NCI-H524 treated with DMSO at 0.1 percent for 48 hours (cell line): ENCODE measurements at places on chromosomes 16 and 17.

DNA sequence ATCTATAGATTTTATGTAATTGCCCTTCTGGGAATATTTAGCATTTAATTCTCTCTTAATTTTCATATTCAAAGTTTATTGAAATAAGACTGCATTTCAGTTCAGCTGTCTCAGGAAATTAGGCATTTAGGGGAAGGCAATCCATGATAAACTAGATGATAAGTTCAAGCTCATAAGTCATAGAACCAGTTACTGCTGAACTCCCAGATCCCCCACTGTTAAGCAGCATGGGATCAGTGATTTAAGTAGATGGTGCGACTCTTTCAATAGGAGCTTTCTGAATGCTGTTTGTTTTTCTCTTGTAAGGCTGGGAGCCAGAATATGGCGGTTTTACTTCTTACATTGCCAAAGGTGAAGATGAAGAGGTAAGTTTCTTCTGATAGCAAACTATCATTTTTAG lies 23.8 kb downstream of the OGFOD1 start:
- DNase-seq: peak; percentile 0

GRCh38 chr17:36705874-36706731 lies 104.7 kb downstream of the MRM1 start:
- peak; percentile 10 for DNase-seq

DNA sequence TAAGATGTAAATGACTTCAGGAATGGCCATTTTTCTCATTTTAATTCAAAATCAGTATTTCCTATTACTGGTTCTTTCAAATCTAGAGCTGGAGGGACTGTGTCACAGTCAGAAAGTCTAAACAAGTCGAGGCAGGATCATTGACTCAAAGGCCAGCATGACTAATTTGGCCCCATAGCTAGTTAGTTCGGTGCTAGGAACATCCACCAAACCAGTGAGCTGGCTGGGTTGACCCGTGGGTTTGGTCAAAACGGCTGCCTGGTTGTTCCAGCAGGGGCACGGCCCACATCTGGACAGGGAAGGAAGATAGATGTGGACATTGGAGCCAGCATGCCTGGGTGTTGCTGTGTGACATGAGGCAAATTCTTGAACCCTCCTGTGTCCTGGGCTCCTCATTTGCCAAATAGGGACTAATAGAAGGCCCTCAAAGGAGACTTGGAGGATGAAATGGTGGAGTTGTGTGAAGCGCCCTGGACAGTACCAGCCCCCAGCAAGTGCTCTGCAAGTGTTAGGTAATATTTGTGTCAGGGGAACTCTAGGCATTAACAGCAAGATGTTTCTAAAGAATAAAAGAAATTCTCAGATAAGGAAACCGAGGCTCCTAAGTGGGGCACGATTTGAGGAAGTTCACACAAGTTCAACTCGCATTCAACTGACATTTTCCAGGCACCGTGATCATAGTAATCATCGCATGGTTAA lies 46.2 kb downstream of the MEOX1 start:
- DNase-seq: no peak

GRCh38 chr17:43020030-43020621 lies 2.1 kb downstream of the VAT1 start:
- no peak for DNase-seq

GRCh38 chr17:681738-682529 lies 32.7 kb downstream of the VPS53 start:
- DNase-seq: no peak

DNA sequence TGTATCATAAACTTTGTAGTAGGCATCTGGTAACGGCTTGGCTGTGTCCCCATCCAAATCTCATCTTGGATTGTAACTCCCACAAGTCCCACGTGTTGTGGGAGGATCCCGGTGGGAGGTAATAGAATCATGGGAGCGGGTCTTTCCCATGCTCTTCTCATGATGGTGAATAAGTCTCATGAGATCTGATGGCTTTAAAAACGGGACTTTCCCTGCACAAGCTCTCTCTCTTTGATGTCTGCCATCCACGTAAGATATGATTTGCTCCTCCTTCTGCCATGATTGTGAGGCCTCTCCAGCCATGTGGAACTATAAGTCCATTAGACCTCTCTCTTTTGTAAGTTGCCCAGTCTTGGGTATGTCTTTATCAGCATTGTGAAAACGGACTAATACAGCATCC lies 248.7 kb downstream of the SNX29 start:
- no peak for DNase-seq

DNA sequence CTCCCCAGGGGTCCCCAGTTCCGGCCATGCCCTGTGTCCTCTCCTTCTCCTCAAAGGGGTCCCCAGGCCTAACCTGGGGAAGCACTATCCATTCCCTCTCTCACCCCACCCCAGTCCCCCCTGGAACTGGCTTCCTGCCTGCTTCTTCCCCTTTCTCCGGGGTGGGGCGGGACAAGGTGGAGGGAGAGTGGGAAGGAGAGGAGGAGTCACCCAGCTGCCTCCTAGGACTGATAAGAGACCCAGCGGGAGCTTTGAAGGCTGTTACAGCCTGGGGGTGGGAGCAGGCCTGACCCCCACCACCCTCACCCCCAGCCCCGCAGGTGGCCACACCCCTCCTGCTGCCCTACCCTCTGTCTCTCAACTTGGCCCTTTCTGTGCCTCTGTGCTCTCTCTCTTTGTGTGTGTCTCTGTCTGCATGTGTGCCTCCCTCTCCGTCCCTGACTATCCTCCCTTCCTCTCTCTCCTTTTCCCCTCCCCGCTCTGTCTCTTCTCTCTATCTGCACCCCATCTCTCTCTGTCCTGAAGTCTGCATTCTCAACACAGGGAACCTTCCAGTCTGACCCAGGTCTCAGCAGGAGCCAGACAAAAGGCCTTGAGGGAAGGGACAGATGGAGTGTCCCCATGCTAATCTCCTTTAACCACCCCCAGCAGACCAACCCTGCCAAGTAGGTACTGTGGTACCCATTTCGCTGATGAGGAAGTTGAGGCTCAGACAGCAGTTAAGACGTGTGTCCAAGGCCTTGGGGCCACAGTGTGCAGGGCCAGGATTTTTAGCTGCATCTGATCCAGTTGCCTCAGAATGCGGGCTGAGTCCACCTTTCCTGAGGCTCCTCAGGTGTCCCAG lies 66.1 kb downstream of the RAB11FIP4 start:
- no peak for DNase-seq

- no peak for DNase-seq
Measured at GRCh38 chr16:5036228-5037156, 2.8 kb upstream of the NAGPA start.

- no peak for DNase-seq
Measured at GRCh38 chr17:80930335-80931279, 61.0 kb upstream of the CHMP6 start.

DNA sequence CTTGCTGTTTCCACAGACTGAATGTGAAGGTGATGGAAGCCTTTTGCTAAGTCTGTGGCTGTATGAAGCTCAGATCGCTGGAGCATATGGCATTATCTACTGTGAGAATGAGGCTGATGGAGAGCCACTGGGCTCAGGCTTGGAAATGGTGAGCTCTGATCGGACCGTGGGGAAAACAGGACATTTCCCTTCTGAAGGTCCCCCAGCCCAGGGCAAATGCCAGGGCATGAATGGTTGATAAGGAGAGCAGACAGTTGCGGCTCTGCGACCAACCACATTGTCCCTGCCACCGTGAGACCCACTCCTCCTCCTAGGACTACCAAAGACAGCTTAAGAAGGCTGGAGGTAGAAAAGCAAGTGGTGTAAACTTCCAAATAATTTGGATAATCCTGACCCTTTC lies 4.7 kb upstream of the CUEDC1 start:
- no peak for DNase-seq

DNA sequence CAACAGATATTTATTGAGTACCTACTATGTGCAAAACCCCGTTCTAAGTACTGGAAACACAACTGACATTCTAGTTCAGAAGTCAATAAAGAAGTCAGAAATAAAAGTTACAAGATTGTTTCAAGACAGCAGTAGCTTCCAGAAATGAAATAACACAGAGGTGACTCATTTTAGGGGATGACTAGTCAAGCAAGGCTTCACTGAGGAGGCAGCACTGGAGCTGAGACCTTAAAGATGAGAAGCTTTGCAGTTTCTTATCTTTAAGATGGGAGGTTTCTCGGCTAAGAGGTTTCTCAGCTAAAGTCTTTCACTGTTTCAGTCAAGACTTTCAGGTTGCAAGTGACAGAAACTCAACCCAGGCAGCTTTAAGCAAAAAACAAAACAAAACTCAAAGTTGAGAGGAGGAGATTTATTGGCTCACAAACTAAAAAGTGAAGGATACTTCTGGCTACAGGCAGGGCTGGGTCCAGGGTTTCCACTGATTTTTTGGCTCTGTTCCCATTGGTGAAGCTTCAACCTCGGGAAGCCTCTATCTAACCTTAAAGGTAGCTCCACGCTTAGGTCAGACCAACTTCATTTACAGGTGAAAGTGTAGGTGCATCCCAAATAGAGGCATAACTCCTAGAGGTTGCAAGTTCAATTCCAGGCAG lies 7.4 kb upstream of the MMP2 start:
- DNase-seq: no peak

DNA sequence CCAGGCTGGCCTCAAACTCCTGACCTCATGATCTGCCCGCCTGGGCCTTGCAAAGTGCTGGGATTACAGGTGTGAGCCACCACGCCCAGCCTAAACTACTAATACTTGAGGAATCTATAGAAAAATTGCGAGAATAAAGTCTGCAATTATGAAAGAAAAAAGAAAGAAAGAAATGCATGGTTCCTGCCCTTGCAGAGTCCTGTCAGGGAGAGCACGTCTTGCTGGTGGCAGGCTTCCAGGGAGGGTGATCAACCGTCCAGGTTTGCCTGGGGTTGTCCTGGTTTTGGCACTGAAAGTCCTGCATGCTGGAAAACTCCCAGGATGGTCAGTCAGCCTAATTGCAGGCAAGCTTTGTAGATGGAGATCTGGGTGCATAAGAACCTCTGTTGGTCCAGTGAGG lies 21.5 kb upstream of the KIFC3 start:
- no peak for DNase-seq
